ENCODE measurements at places on chromosomes 11 and 22. TPM values are rescaled to one million over a fixed set of nuclear protein-coding genes. Genes with fewer than 3 reads are reported as not detected.

Gene ARHGEF12
- total RNA-seq = 143 TPM

Gene PATE2
- total RNA-seq = 0.32 TPM

Gene DDI1
- total RNA-seq = under 0.01 TPM

Gene ME3
- total RNA-seq = 27.4 TPM

Gene GAS2
- 0.64 TPM for total RNA-seq

Gene BIK
- total RNA-seq = 0.86 TPM

Gene ZFTA
- total RNA-seq = 12.2 TPM

Gene GGT5
- 2.2 TPM for total RNA-seq

Gene TMEM9B
- total RNA-seq = 43.2 TPM

Gene P2RY2
- total RNA-seq = not detected

Gene RIMBP3C
- total RNA-seq = 0.64 TPM

Gene GAL3ST1
- total RNA-seq = not detected

Gene SAA4
- not detected for total RNA-seq

Gene TENM4
- 21.3 TPM for total RNA-seq

Gene TMEM41B
- total RNA-seq = 48.8 TPM

Gene BEST1
- 3.2 TPM for total RNA-seq

Gene CD3E
- not detected for total RNA-seq

Gene RASL10A
- total RNA-seq = not detected

Gene FGF19
- not detected for total RNA-seq

Gene CAPN5
- 14.7 TPM for total RNA-seq

Gene ABCG4
- total RNA-seq = under 0.01 TPM

Gene P2RX3
- total RNA-seq = not detected

Gene FAM83F
- total RNA-seq = not detected

Gene PATE4
- not detected for total RNA-seq

Gene CDKN1C
- 3.9 TPM for total RNA-seq

Gene OR6Q1
- not detected for total RNA-seq

Gene POU2AF1
- not detected for total RNA-seq

Gene SOX10
- not detected for total RNA-seq

Gene CARD10
- 3.0 TPM for total RNA-seq

Gene PLAAT3
- 6.0 TPM for total RNA-seq

Gene IPO7
- 184 TPM for total RNA-seq

Gene OR5D18
- not detected for total RNA-seq

Gene MS4A2
- not detected for total RNA-seq

Gene OR51E1
- not detected for total RNA-seq

Gene OR52H1
- 0.86 TPM for total RNA-seq

Gene TTC12
- 16.0 TPM for total RNA-seq

Gene ADAMTS15
- 2.2 TPM for total RNA-seq

Gene CSF2RB
- total RNA-seq = 2.6 TPM

Gene C11orf86
- total RNA-seq = not detected

Gene NXPE2
- not detected for total RNA-seq

Gene OR6A2
- total RNA-seq = 0.32 TPM

Gene GAL
- total RNA-seq = not detected

Gene TNNT3
- not detected for total RNA-seq

Gene OR2D2
- total RNA-seq = 0.86 TPM

Gene SYCE3
- total RNA-seq = not detected
